ENCODE measurements at places on chromosomes 4 and X.

DNA sequence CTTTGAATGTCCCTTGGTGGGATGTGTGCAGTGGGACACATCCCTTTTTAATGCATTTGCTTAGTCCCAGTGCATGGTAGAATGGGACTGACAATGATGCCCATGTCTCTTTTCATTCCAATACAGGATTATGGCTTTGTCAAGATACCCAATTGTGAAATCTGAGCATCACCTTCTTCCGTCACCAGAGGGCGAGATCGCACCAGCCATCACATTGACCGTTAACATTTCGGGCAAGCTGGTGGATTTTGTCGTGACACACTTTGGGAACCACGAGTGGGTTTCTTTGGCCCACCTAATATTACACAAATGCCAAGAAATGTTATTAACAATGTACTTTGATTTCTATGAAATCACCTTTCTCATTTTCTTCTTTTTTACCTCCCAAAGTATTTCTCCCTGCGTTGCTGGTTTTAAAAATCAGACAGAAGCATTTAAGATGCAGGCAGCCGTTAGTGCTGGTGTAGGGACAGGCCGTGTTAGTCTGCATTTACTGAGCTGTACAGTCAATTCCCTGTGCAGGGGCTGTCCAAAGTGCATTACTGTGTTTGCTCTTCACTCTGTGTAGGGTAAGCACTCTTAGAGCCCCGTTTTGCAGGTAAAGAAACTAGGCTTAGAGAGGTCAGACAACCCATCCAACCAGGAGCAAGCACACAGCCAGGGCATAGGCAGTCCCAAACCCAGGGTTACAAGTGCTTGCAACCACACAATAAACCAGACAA is 46.5 kb downstream of the CWH43 start:
- DNase-seq: no peak

DNA sequence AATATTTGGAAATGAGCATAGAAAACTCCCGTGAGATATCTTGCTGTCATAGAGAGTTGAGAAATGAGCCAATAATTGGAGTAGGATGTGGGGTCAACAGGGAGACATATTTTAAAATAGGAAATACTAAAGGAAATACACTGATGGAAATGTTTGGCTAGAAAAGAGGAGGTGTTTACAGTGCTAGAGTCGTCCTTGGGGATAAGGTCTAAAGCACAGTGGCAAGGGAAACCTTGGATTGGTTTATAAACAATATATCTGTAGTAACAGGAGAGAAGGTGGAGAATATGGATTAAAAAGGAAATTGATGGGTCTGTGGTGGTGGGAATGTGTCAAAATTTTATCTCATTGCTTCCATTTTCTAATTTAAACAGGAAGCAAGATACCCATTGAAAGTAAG is 82.1 kb downstream of the PPEF2 start:
- no peak for DNase-seq

- no peak for DNase-seq
These were observed 932 bp downstream of the GRIA2 start for GRCh38 chr4:157221426-157221894.

DNA sequence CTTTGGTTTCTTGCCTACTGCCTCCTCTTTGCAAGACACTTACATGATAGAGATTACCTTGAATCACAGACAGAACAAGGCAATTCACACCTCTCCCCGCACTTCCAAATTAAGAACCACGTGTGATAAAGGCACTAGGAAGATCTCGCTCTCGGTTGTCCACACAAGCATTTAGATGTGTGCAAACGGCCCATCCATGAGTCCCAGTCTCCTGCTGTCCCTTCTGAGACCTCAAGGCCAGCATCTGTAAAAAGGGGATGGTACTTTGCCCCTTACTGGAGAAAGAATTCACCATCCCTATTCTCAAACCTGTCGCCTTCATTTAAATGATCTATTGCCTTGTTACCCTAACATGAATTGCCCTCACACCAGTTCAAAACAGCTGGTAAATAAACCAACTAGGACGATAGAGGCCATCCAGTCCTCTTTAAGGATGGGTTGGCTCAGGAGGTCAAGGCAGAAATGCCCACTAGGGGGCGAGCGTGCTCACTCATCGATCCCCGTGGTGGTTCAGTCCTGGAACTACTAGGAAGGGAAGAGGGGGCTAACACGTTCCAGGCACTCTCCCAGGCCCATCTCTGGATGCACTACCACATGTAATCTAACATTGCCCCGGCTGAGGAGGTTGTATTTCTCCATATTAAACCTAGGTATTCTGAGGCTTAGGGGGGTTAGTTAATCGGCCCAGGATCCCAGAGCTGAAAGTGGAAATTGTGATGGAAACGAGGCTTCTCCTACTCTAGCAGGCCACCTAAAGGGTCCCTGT is 95.8 kb downstream of the DHX15 start:
- peak; percentile 63 for DNase-seq

DNA sequence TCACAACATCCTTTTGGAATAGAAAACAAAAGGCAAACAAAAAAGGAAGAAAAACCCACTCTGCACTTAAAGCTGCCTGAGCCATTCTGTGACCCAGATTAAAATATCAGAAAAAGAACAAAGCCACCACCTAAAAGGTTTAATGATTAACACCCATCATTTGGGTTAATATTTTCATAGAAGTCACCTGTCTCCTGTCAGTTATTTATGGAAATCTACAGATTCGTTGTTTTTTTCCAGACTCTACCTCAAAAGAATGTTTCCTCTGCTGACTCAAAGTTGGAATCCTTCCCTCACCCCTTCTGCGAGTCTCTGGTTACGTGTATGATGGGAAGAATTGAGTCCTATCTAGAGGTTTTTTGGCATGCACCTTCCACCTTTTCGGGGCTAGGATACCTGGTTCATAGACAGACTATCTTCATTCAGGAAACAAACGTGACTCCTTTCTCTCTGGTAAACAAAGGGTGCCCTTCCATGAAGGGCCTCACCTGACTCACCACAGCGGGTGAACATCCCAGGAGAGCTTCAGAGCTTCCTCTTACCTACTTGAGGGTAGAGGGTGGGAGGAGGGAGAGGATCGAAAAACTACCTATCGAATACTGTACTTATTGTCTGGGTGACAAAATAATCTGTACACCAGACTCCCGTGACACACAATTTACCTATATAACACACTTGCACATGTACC is 19.6 kb upstream of the CA5B start:
- DNase-seq: no peak

GRCh38 chrX:96244955-96245354 is 439.7 kb upstream of the DIAPH2 start:
- DNase-seq: no peak

DNA sequence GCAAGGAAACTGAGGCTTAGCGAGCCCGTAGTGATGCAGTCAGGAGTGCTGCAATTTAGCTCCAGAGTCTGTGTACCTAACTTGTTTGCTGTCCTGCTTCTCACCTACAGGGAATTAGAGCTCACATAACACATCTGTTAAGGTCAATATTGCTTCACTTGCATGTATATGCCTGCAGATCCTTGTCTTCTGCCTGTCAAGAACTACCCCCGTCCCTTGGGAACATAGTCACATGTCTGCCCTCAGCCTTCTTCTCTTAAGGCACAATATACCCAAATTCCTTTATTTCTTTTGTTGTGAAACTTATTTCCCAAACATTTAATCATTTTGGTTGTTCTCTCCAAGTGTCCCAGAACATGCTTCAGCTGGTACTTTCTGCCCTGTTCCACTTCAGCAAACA is 103.3 kb upstream of the LEF1 start:
- no peak for DNase-seq

- DNase-seq: no peak
These were observed 71.1 kb downstream of the DCLK2 start for GRCh38 chr4:150149381-150149780.

DNA sequence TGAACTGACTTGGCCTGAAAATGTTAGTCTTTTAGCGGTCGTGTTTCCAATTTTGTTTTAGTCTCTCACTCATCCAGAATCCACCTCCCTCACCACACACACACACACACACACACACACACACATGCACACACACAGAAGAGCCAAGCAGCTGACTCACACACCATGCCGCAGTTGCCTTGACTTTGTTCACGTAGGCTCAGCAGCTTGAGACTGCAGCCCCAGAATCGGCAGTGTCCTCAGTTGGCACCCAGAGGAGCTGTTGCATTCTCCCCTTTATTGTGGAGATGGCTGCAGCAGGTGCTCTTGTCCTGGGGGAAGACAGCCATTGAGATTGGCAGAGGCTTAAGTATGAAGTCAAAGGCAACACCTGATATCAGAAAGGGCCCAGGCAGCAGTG is 20.9 kb upstream of the XPNPEP2 start:
- DNase-seq: no peak

GRCh38 chr4:94219402-94219801 is 11.7 kb downstream of the SMARCAD1 start:
- DNase-seq: no peak

DNA sequence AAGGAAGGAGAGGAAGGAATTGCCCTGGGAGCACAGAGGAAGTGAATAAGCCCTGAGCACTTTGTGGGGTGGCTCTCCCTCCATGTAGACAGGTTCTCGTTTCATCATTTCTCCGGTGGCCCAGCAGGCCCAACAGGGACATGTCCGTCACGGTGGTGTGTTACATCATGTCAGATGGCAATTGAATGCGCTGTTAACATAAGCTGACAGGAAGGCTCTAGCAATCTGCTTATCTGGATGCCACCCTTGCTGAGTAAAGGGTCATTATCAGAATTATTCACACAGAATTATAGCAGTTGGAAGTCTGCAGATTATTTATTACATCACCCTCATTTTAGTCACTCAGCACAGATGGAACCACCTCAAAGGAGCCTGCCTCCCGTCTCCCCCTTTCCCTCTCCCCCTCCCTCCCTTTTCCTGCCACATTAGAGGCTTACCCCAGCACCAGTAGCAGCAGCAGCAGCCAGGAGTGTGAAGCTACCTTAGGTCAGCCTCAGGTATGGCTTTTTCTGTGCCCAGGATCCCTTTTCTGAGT is 124.3 kb upstream of the TRIM2 start:
- no peak for DNase-seq

DNA sequence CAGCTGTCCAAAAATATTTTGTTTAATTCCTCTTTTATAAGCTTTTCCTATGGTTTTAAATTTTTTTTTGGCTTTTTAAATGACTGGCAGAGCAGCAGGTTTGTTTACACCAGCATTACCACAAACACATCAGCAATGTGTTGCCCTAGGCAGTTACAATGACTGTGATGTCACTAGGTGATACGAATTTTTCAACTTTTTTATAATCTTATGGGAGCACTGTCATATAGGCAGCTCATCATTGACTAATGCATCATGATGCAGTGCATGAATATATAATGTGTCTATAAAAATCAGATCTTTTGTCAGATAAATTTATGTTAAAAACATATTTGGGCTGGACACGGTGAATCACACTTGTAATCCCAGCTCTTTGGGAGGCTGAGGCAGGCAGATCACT is 231.6 kb upstream of the SLIT2 start:
- no peak for DNase-seq

- DNase-seq: no peak
These were observed 1257.2 kb downstream of the ADGRL3 start for GRCh38 chr4:62457356-62457755.

GRCh38 chr4:83473423-83473822 is 11.5 kb downstream of the ABRAXAS1 start:
- DNase-seq: no peak

- no peak for DNase-seq
These were observed 323.6 kb upstream of the DIPK2B start for GRCh38 chrX:45524296-45524695.

DNA sequence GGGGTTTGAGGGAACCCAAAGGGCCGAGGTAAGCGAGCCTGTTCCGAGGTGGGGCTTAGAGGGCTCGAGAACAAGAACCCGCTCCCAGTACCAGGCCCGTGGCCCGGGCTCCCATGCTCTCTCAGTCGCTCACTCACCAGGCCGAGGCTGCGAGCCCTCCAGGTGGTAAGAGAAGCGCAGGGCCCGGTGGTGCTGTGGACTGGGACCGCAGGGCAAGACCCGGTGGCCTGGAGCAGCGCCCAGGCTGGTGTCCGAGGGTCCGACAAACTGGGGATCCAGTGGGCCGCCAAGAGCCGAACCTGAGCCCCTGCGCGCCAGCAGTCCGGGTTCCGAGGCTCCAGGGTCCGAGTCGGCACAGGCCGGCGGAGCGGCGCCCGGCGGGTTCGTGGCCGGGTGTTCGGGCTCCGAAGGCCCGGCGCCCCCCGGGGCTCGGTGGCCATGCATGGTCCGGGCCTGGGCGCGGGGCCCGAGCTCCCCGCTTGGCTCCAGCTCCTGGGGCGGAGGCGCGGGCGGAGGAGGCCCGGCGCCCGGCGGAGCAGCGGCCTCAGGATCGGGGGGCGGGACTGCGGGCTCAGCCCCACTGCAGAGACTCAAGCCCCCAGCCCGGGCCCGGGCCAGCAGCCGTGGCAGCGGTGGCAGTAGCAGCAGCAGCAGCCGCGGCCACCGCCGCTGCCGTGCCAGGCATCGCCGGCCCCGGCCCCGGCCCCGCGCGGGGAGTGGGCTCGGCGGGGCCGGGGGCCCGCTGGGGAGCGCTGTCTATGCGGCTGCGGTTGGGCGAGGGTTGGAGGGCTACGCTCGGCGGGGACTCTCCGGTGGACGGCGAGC is 833 bp downstream of the FGD1 start:
- no peak for DNase-seq

DNA sequence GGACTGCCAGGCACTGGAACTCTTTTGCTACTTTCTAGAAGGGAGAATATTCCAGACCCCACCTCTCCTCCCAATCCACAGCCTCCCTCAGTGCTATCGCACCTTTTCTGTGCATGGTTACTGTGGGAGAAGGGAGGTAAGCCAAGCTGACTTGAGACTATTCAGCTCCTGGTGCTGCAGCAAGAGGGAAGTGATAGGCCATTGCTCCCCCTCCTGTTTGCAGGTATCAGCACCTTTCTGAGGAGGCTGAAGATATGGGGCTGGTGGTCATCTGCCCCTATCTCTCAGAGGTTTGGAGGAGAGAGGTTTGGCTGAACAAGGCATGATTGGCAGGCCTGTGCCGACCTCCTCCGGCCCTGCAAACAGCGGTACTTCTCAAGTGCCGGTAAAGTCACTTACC is 103.3 kb upstream of the GATB start:
- DNase-seq: no peak

GRCh38 chr4:65599340-65599739 is 70.9 kb downstream of the EPHA5 start:
- no peak for DNase-seq
